Epithelial cell of prostate (primary cell): ENCODE measurements at places on chromosomes 11 and 22.
A peak's percentile ranks its signal among the peaks of the same experiment; 100 is the strongest.

DNA sequence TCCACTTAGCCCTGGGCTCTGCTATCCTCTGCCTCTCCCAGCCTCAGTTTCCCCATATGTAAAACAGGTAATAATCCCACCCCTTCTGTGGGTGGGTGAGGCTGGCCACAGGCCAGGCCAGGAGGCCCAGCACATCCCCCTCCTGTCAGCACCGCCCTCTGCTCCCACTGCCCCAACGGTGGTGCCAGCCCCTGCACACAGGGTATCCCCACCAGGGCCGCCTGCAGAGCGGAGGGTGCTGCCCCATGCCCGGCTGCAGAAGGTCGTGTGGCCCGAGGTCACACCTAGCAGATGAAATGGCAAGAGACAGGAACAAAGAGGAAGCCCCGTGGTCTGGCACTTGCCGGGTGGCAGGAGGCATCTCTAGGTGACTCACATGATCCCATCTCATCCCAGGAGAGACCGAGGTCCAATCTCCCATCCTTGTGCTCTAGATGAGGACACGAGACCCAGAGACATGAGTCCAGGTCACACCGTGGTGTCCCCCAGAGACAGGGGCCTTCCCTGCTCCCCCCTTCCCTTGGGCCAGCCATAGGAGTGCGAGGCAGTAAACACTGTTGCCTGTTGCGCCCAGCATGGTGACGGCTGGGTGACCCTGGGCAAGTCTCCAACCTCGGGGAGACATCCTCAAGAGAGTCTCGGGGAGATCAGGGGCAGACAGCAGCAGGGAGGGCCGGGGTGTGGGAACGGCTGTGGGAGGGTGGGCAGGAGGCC, 27.2 kb upstream of the PPARA start:
- DNase-seq, result no peak

- DNase-seq, result no peak
Measured at GRCh38 chr11:123069908-123070821, 8.2 kb upstream of the HSPA8 start.

- no peak for DNase-seq
Measured at GRCh38 chr22:19831016-19831415, 23.7 kb downstream of the GNB1L start.

DNA sequence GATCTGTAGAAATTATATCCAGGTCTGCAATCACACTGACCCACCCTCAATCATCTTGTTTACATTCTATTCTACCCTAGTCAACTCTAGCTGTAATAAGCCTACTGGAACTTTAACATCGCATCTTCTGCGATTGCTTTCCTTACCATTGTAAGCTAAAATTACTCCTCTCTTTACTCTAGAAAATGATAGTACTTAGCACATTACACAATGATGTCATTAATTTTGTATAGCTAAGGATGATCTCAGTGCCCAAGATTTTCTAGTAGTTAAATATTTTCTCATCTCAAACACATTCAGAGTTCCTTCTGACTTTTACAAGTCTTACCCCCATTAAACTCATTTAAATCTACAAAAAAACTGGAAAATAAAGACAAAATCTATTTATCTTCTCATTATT, 39.6 kb upstream of the CTSC start:
- no peak for DNase-seq

GRCh38 chr11:15969701-15970329, 386.5 kb downstream of the SOX6 start:
- peak; percentile 97 for DNase-seq

- no peak for DNase-seq
Measured at GRCh38 chr11:47185305-47186075, 744 bp downstream of the PACSIN3 start.

DNA sequence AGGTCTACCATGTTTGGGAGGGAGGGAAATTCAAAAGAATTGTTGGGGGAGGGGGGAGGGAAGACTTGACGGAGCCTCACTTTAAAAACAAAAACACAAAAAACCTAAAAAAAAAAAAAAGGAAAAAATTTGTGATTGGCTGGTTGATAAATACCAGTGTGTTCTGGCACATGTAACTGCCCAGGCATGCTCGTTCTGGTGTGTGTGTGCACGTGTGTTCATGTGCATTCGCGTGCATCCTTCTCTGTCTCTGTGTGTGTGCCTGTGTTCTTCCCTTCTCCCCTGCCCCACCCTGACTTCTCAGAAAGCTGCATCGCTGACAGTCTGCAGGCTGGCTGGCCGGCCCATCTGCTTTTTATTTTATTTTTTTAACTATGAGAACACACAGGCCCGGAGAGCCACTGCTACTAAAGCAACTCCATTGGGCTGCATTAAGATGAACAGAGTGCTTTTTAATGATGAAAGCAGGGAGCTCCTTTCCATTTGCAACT, 22.6 kb upstream of the ADSL start:
- no peak for DNase-seq

DNA sequence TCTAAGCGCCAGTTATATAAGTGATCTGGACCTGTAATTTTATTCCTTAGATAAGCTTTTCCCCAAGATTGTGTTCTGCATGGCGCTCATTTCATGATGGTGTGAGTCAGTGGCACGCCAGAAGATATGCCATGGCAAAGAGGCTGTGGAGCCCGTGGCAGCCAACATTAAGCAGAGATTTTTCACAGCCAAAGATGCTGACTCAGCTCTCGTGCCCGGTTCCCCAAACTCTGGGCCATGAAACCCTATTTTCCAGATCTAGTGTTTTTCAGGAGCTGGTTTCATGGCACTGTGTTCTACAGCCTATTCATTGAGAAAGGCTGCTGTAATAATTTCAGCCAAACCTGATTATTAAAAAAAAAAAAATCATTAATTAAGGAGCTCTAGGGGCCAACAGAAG, 15.4 kb upstream of the LINC01488 start:
- DNase-seq, result no peak

- DNase-seq, result no peak
Measured at GRCh38 chr11:36212564-36213392, 76.4 kb downstream of the COMMD9 start.

- DNase-seq, result no peak
Measured at GRCh38 chr11:68311160-68312116, 953 bp upstream of the LRP5 start.

DNA sequence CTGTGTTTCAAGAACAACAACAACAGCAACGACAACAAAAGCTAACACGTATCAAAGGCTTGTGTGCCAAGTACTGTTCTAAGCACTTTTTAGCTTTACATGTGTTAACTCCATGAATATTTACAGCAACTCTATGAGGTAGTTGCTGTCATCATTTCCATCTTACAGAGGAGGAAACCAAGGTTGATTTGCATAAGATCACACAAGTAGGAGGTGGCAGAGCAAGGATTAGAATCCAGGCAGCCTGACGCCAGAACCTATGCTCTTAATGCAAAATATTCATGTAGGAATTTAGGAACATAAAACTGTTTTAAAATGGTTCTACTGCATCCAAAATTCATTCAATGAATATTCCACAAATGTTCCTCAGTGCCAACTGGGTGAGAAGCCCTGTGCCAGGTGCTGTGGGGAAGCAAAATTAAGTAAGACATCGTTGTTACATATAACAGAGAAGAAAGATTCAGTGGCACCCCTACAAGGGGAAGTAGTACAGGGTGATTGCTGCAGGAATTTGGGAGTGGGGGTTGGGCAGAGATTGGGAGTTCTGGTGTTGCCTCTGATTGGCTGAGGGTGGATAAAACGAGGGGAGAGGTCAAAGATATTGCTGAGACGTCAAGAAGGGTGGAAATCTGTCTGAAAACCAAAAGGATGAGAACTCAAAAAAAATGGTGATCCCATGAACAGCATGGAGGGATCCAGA, 86.1 kb upstream of the ARHGAP20 start:
- DNase-seq, result no peak

DNA sequence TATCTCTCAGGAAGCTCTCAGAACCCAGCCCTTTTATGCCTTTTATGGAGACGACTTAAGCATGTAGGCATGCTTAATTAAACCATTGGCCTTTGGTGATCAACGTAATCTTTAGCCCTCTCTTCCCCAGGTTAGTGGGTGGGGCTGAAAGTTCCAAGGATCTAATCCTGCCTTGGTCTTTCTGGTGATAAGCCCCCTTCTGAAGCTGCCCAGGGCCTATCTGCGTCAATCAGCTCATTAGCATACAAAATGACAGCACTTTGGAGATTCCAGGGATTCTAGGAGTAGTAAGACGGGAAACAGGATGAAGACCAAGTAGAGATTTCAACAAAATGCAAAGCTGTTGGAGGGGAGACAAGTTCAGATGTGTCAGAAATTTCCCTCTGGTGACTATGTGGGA, 3.1 kb downstream of the FAM118A start:
- DNase-seq, result no peak

DNA sequence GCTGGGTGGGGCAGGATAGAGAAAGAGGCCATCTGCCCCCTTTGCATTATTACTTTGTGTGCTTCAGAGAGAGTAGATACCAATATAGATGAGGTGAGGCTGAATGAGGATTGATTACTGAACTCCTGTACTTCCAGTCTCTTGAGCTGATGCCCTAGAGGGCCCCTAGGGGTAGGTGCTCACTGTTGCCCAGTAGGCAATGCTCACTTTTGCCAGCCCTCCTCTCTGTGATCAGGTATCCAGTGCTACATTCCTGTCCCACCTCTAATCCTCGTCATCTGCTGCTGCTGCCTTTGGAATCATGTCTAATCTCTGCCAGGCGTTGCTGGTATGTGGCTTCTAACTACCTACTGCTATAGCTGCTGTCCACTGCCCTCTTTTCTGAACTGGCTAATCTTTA, 57.2 kb downstream of the CCDC83 start:
- no peak for DNase-seq

- DNase-seq, result no peak
Measured at GRCh38 chr11:94152678-94153065, 24.0 kb downstream of the PANX1 start.

- no peak for DNase-seq
Measured at GRCh38 chr11:75262961-75263852, 22.6 kb downstream of the TPBGL start.

DNA sequence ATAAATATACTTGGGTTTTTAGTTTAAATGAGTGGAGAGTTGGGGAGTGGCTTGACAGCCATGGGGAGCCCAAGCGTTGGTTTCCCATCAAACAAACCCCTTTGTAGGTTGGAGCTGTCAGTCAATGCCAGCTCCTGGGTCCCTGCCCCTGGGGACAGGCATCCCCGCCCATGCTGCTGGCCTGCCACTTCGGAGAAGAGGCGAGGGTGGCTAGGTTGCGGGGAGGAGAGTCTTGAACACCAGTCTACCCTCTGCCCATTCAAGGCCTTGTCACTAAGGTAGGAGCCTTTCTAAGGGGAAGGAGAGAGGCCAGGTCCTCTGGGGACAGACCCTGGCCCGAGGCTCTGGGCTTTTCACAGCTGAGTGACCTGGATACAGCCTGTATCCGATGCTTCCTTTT, 211.9 kb upstream of the CADM1 start:
- no peak for DNase-seq

DNA sequence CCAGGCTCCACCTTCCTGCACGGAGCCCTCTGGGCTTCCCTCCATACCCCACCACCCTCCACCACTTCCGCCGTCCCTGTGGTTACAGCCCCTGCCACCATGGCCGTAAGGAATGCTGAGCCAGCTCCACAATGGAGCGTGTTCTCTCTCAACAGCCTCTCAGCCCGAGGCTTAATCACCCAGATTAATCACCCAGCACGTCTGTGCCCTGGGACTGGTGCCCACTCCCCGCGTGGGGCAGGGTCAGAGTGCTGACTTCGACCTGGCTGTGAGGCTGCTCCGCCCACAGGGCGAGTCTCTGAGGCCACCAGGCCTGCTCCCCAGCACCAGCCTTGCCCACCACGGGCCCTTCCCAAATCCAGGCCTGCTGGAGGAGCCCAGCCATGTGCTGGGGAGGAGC, 4.0 kb upstream of the TH start:
- DNase-seq, result peak; percentile 43

DNA sequence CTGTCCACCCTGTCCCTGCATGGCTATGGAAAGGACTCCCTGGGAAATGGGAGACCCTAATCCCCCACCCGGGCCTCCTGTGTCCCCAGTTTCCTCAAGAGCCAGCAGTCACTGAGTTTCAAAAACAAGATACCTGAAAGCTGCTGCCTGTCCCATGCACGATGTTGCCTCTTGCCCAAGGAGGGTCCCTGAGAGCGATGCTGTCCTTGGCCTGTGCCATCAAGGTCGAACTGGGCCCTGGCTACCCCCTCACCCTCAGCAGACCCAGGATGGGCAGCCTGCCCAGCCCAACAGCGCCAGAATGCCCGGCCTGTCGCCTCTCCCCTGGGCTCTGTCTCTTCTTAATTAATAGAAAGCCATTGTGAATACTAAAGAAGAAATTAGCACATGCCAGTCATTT, 104.5 kb upstream of the LMO1 start:
- no peak for DNase-seq

GRCh38 chr11:62559204-62559603, 12.6 kb upstream of the AHNAK start:
- no peak for DNase-seq

- no peak for DNase-seq
Measured at GRCh38 chr11:26420331-26420730, 88.4 kb downstream of the ANO3 start.

- DNase-seq, result no peak
Measured at GRCh38 chr22:38203090-38203810, 1.5 kb downstream of the MAFF start.

DNA sequence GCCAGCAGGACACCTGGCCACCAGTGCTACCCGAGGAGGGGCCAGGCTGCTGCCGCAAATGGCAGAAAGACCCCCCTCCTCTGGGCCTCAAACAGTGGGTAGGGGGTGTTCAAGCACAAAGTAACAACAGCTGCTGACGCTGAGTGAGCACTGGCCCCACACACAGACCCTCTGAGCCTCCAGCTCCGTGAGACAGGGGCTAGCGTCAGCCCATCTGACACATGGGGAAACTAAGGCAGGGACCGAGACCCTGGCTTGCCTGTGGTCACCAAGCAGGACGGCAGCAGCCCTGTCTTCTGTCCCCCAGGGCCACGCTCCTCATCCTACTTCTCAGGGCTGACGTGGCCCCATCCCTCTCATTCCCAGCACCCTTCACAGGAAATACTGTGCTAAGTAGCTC, 36.5 kb downstream of the NUP50 start:
- no peak for DNase-seq

- no peak for DNase-seq
Measured at GRCh38 chr11:36090356-36091109, 146.7 kb downstream of the LDLRAD3 start.

DNA sequence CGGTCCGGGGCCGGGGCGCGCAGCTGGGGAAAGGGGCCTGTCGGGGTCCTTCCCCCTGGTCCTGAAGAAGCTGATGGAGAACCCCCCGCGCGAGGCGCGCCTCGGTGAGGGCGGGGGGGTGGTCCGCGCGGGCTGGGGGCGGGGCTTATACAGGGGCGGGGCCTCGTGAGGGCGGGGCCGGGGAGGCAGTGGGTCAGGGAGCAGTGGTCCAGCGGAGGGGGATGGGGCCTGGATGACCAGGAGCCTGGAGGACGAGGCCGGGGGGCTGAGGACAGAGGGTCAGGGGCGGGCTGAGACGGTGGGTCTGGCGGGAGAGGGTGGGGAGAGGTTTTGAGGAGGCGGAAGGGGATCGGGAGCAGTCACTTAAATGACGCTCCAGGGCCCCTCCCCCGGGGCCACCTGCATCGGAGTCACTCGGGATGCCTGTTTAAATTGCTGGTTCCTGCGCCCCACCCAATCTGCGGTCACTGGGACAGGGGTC, 396 bp downstream of the TEF start:
- DNase-seq, result no peak

- DNase-seq, result no peak
Measured at GRCh38 chr11:8567602-8568198, 26.3 kb downstream of the STK33 start.
